Lung (tissue), 17 donors: ENCODE measurements at places on chromosomes 2 and 18. TPM values are rescaled to one million over a fixed set of nuclear protein-coding genes. Genes with fewer than 3 reads are reported as not detected.
A peak's percentile ranks its signal among the peaks of the same experiment; 100 is the strongest.

The MAP3K19 gene
- total RNA-seq, result 21.1 TPM

DNA sequence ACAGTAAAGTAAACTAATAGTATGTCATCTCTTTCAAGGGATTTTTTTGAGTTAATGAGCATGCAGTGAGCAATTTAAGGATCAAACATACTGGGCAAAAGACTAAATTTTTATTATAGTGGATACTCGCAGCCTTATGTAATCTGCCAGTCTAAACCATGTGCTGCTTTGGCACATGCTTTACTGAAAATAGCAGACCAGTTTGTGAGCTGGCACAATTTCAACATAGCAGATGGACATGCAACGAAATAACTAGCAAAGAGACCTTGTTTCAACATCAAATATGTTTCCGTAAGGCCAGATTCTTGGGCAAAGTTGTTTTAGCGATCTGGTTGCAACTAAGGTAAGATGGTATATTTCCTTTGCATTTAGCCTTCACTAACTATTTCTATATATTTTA is 807.3 kb downstream of the NR4A2 start:
- no peaks in the 10 kb centered on the region for H3K27me3 ChIP-seq
- no peaks in the 10 kb centered on the region for H3K36me3 ChIP-seq
- no peak overlapping the region for H3K27ac ChIP-seq
- DNase-seq, result peak; percentile 2
- no peaks in the 10 kb centered on the region for H3K4me1 ChIP-seq

The CCNT2 gene
- total RNA-seq, result 33.3 TPM

DNA sequence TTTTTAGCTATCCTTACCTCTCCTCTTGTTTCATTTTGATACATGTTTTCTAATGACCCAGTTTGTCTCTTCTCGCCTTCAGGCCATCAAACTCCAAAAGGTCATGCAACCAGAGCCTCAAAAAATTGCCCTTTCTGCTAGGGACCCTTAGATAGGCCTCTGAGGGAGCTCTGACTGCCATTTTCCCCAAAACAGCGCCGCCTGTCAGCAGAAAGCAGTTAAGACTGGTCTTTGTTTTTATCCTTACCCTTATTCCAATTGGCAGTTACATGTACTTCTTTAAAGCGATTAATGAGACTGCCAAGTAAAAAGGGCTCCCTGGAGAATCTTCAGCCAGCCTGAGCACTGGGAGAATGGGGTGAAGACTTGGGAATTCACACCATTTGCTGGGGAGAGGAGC is 55.1 kb upstream of the RIT2 start:
- H3K36me3 ChIP-seq, result no peaks in the 10 kb centered on the region
- no peak for DNase-seq
- H3K27ac ChIP-seq, result no peak overlapping the region
- H3K4me1 ChIP-seq, result no peaks in the 10 kb centered on the region

- no peak overlapping the region for H3K27ac ChIP-seq
- no peaks in the 10 kb centered on the region for H3K4me1 ChIP-seq
- no peaks in the 10 kb centered on the region for H3K27me3 ChIP-seq
- DNase-seq, result no peak
- no peak overlapping the region for H3K4me3 ChIP-seq
- no peaks in the 10 kb centered on the region for H3K36me3 ChIP-seq
Measured at GRCh38 chr18:35389095-35389618, 12.0 kb upstream of the ZNF396 start.

GRCh38 chr18:70420146-70420898 is 131.5 kb downstream of the SOCS6 start:
- H3K27ac ChIP-seq, result no peak overlapping the region
- peaks cover 9% of the 10 kb centered on the region for H3K4me1 ChIP-seq
- no peaks in the 10 kb centered on the region for H3K36me3 ChIP-seq
- H3K4me3 ChIP-seq, result no peak overlapping the region

DNA sequence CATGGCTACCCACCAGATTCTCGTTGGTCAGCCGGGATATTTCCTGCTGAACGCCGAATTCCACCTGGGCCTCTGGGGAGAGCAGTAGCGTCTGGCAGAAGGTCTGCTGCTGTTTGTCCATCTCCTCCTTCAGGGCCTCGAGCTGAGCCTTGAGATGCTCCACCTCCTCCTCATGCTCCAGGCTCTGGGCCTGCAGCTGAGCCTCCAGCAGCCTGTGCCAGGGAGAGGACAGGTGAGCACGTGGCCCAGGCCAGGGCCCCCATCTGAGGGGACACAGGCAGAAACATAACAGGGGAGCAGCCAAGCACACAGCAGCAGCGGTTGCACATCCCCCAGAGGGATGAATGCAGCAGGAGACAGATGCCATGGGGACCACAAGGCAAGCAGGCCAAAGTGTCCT is 40.1 kb upstream of the ACAA2 start:
- H3K4me1 ChIP-seq, result peaks cover 4% of the 10 kb centered on the region
- DNase-seq, result no peak
- no peaks in the 10 kb centered on the region for H3K36me3 ChIP-seq
- no peak overlapping the region for H3K4me3 ChIP-seq

GRCh38 chr18:49681387-49681786 is 119.5 kb downstream of the LIPG start:
- no peak overlapping the region for H3K4me3 ChIP-seq
- H3K4me1 ChIP-seq, result no peaks in the 10 kb centered on the region
- H3K27ac ChIP-seq, result no peak overlapping the region
- no peaks in the 10 kb centered on the region for H3K36me3 ChIP-seq
- DNase-seq, result no peak
- H3K27me3 ChIP-seq, result no peaks in the 10 kb centered on the region

DNA sequence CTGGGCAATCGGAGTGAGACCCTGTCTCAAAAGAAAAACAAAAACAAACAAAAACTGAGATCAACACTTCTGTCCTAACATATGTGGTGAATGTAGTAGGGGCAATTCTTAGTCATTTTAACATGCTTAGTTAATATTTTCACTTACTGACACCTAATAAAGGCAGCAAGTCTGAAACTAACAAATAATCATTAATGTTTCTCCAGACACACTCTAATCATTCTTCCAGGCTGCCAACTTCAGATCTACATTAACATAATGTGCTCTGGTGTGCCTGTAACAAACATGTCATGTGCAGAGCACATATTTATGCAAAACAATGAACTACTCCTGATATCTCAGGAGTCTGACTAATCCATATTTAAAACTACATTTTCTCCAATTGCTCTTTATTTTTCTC is 6.0 kb downstream of the KRCC1 start:
- peak; percentile 18 for DNase-seq
- H3K27me3 ChIP-seq, result no peaks in the 10 kb centered on the region
- no peak overlapping the region for H3K27ac ChIP-seq
- H3K4me1 ChIP-seq, result peaks cover 39% of the 10 kb centered on the region

DNA sequence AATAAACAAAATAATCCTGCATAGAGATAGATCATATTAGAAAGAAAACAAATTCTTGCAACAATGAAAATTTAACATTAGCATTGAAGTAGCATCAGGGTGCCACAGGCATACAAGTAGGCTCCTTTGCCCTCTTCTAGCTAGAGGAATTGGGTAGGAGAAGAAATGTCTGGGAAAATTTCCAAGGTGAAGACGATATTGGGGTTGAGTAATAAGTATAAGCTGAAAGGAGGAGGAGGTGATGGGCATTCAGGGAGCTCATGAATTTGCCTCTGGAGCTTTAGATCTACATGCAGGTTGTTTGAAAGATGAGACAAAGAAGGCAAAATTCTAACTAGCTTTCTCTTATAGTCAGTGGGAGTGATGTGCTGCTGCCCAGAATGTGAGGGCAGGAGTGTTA is 504.9 kb downstream of the CCDC85A start:
- H3K27me3 ChIP-seq, result no peaks in the 10 kb centered on the region
- no peaks in the 10 kb centered on the region for H3K36me3 ChIP-seq
- H3K4me3 ChIP-seq, result no peak overlapping the region
